ENCODE measurements at places on chromosomes 1 and 21. TPM values are rescaled to one million over a fixed set of nuclear protein-coding genes. Genes with fewer than 3 reads are reported as not detected.

The LY9 gene
- total RNA-seq: not detected

The ADORA1 gene
- total RNA-seq: 24.5 TPM

The PTGS2 gene
- total RNA-seq: 4.1 TPM

The GCLM gene
- total RNA-seq: 17.9 TPM

The FCRL5 gene
- total RNA-seq: not detected

The TMCO4 gene
- 13.7 TPM for total RNA-seq

The LORICRIN gene
- total RNA-seq: not detected

The IRF6 gene
- 0.63 TPM for total RNA-seq

The H6PD gene
- total RNA-seq: 25.4 TPM

The RAP1GAP gene
- total RNA-seq: 0.16 TPM

The ALX3 gene
- total RNA-seq: not detected

The TIAM1 gene
- total RNA-seq: 6.0 TPM

The OLFML3 gene
- 177 TPM for total RNA-seq

The ADGRL4 gene
- 8.2 TPM for total RNA-seq

The TNFRSF8 gene
- not detected for total RNA-seq

The HES2 gene
- 0.09 TPM for total RNA-seq

The COL18A1 gene
- total RNA-seq: 39.7 TPM

The LHX8 gene
- total RNA-seq: not detected

The HCN3 gene
- total RNA-seq: 0.95 TPM

The CD55 gene
- 16.2 TPM for total RNA-seq

The LCE1A gene
- total RNA-seq: not detected

The DENND2C gene
- total RNA-seq: 1.5 TPM

The C1orf35 gene
- total RNA-seq: 8.2 TPM

The SFN gene
- 1.8 TPM for total RNA-seq

The DONSON gene
- 10.1 TPM for total RNA-seq

The ABCG1 gene
- total RNA-seq: 5.7 TPM

The FBXO28 gene
- 24.8 TPM for total RNA-seq

The ACTA1 gene
- not detected for total RNA-seq

The HSF2BP gene
- total RNA-seq: 0.77 TPM

The OR2T2 gene
- total RNA-seq: not detected

The CA14 gene
- not detected for total RNA-seq

The LIN28A gene
- total RNA-seq: under 0.01 TPM

The FCN3 gene
- total RNA-seq: not detected

The FAM72A gene
- 3.4 TPM for total RNA-seq

The TNFRSF1B gene
- total RNA-seq: 3.3 TPM

The SRRM1 gene
- 24.1 TPM for total RNA-seq

Data from bronchial smooth muscle cell (primary cell).